ENCODE measurements at places on chromosomes 7 and 10.
A peak's percentile ranks its signal among the peaks of the same experiment; 100 is the strongest.

- DNase-seq: no peak
Observed at GRCh38 chr7:112074464-112074863, 131.7 kb downstream of the DOCK4 start.

DNA sequence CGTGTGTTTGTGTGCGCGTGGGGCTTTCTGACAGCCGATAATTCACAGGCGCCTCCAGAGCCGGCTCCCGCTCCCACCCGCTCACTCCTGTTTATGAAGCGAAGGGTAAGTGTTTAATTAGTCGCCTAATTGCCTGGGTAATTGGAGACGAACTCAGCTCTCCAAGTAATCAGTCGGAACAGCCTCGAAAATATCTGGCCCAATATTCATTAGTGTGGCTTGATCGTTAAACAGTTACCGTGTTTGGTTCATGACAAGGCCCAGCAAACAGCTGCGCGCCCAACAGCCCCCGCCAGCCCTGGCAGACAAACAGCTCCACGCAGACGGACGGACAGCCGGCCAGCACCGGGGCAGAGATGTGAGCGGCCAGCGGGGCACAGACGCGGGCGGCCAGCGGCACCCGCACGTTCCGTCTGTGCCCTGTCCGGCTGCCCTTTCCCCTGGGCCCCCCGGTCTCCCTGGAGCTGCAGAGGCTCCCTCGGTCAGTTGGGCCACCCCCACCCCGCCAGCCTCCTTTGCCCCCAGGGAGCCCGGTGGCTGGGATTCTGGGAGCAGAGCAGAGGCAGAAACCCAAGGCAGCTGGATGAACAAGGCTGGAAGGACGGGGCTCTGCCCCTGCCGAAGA, 98.2 kb downstream of the UNCX start:
- no peak for DNase-seq

DNA sequence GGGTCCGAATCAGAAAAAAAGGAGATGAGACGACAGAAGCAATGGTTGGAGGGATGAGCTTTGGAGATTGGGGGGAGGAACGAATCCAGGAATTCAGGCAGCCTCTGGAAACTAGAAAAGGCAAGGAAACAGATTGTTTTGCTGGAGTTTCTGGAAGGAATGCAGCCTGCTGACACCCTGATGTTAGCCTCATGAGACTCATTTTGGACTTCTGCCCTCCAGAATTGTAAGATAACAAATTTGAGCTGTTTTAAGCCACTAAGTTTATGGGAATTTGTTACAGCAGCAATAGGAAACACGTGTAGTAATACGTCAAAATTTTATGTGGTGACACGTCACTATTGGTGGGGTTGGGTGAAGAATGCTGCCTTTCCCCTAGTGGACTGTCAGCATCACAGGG, 25.6 kb upstream of the NPS start:
- DNase-seq: no peak

DNA sequence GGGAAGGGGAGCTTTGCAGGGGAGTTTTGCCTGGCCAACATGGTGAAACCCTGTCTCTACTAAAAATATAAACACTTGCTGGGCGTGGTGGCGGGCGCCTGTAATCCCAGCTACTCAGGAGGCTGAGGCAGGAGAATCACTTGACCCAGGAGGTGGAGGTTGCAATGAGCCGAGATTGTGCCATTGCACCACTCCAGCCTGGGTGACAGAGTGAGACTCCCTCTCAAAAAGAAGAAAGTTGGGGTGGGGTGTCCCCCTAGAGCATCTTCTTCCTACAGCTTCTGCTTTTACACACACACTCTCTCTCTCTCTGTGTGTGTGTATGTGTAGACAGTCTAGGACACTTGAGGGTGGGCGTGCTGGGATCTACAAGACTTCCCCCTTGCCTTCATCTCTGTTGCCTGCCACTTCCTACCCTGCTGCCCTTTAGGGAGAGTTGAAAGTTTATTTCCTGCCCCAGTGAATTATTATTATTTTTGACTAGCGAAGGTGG, 21.7 kb downstream of the PLAU start:
- no peak for DNase-seq

- DNase-seq: no peak
Observed at GRCh38 chr10:73296946-73297345, 44.5 kb upstream of the MRPS16 start.

DNA sequence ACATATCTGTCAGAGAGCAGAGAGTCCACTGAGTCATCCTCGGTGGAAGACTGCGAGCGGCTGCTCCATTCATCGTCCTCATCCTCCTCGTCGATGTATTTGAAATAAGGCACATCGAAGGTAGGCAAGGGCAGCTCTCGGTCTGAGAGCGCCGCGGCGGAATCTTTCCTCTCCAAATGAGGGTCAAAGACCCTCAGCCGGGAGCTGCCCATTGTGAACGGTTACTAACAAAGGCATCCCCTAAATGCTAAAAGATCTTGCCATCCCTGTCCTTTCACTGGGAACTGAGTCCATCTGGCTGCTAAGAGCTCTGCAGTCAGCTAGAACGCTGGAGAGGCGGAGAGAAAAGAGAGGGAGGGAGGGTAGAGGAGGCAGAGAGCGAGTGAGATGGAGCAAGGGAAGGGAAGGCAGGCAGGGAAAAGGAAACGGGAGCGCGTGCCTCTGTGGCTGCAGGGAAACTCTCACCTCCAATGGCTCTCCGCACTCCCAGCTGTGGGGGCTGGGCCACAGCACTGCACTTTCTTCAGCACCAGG, 163.4 kb downstream of the RAPGEF5 start:
- DNase-seq: no peak

DNA sequence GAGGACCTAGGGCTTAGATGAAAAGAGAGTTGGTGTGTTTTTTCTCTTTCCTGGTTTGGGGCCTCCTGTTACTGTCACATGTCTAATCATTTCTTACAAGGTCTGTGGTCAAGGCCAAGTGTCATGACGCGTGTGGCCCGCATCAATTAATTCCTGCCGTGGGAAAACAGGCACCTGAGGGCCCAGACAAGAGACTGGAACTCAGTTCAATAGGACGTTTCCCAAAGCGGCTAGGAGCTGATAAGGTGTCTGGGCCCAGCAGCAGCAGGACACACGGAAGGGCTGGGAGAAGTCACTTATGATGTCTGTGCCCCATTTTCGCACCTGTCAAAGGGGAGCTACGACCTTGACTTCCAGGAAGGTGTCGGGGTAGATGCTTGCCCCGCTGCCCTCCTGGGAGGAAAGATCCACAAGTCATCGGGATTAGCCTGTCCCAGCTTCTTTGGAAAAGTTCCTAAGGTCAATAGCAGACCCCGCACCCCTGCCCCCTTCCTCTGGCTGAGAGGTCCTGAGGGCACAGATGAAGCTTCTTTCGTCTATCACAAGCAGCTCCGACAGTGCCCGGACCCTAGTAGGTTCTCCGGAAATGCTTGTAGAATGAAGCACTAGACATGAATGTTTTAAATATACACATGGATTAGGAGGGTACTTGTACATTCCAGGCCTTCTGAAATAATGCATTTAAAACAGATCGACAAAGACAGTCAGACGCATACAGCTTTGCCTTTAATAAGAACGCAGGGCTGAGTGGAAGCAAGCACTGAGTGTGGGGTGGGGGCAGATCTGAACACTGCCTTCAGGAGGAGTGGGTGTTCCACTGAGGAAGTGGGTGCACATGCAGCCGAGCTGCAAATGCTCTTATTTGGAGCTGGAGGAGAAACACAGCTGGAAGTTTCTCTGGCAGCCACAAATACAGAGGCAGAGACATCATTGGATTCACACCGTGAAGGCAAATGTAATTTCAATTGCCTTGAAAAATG, 237.5 kb upstream of the GRB10 start:
- no peak for DNase-seq

GRCh38 chr7:130641497-130641896, 27.1 kb downstream of the COPG2 start:
- no peak for DNase-seq

GRCh38 chr7:86961686-86962085, 97.8 kb downstream of the ELAPOR2 start:
- no peak for DNase-seq

DNA sequence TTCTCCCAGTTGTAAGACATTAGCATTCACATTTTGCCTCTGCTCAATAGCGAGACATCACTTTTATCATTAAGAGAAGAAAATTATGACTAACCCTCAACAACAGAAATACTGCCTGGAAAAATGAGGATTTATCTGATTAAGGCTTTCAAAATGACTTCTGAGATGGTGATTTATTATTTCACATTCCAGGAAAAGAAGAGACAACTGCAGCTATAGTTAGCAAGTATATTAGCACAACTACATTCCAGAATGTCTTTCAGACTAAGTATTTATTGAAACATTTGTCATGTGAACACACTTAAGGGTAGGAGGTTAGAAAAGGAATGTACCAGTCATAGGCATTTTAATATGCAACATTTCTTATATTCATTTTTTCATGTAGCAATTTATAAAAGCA, 162.0 kb downstream of the IQUB start:
- DNase-seq: no peak

- DNase-seq: peak; percentile 29
Observed at GRCh38 chr7:149799397-149800168, 26.2 kb upstream of the ZNF467 start.

DNA sequence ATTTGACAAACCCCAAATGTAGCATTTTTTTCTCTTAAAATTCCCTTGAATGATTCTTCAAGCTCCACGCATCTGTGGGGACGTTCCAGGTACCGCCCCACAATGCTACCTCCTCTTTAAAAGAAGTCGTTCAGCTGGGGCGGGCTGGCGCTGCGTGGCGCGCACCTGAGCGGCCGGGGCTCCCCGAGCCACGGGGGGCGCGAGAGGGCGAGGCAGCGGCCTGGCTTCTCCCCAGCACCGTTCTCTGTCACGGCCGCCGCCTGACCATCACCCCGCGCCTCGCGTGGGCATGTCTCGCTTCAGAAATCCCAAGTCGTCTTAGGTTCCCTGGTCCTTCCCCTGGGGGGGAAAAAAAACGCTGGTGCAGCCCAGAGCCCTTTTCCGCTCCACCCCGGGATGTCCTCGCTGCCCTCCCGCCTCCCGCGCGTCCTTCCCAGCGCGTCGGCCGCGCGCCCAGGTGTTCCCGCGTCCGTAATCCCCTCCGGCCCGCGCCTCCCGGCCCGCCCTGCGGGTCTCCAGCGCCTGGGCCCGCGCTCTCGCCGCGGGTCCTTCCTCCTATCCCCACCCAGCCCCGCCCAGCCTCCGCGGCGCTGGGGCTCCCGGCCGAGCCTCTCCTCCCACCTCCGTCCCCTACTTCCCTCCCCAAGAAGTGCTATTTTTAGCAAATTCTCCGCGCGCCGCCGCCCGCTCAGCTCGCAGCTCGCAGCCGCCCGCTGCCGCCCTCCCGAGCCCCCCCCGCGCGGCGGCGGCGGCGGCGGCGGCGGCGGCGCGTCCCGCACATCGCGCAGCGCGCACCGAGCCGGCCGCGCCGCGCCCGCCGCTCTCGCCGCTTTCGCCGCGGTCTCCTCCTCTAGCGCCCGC, 58.7 kb upstream of the PRPS1L1 start:
- no peak for DNase-seq

DNA sequence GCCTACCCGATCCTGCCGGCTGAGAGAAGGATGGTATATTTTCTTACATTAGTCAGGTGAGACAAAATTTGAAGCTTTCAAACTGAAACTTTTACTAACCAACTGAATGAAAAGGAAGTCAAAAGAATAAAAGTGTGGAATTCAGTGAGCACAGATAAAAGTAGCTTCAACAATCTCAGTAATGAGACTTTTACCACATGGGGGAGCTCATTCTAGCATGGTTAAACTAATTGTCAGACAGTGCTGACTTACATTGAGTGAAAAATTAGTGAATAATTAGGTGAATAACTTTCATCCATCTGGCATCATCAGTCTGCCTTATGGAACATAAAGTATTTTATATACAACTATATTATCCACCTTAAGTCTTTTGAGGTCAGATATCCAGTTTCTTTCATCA, 8.4 kb downstream of the FAM237B start:
- DNase-seq: no peak

DNA sequence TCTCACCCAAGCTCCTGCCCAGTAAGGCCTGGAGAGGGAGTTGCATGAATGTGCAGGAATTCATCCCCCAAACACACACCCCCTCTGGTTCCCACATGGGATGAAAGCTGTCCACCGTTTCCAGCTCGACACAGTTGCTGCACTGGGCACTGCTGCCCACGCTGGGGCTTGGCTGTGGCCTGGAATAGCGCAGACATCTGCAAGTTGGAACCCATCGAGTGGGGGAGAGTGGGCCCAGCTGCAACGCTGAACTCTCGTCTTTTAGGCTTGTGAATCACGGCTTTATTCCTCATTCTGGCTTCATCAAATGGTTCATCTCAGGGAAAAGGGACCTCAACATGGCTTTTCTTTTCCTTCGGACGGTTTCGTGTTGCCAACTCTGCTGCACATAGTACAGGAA, 264.7 kb downstream of the DNAJB6 start:
- DNase-seq: no peak

DNA sequence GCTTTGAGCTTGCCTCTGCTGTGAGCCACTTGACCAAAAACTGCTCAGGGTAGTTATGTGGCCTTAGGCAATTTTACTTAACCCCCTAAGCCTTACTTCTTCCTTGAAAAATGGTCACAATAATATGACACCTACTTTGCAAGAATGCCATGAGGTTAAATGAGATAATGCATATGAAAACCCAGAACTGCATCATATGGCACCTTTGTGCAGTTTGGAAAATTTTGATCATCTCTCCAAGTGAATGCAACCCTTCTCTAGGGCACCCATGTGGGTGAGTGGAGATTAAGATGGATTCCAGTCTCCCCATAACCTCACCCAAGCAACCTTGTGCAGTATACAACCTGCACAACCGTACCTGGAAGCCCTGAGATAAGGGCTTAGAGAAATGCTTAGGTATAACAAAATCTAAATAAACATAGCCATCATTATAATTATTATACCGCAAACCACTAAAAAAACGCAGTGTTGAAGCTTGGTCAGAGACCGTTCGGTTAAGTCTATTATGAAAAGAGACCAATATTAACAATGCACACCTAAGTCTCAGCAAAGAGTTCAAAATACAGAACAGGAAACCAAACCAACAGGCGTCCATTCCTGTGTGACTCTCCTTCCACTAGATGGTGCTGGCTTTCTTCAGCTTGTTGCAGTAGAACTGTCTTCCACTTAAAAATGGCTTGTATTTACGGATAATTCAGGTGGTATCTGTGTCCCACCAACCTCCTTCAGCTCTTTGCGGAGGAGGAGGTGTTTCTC, 21.0 kb upstream of the ASB15 start:
- no peak for DNase-seq

- no peak for DNase-seq
Observed at GRCh38 chr10:90461437-90462155, 396.2 kb downstream of the HTR7 start.

DNA sequence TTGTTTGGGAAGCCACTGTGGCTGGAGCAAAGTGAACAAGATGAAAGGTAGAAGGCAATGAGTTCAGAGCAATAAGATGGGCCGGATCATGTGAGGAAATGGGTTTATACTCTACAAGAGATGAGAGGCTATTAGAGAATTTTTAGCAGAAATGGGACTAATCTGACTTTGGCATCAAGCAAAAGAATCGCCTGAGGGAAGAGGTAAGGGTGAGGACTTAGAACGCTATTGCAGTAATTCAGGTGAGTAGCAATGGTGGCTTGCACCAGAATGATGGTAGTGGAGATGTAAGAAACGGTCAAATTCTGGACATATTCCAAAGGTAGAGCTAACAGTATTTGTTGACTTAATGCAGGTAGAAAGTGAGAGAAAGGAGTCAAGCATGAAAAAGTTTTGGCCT, 29.5 kb upstream of the AKAP9 start:
- no peak for DNase-seq
